ENCODE measurements at places on chromosomes 7 and 10.

DNA sequence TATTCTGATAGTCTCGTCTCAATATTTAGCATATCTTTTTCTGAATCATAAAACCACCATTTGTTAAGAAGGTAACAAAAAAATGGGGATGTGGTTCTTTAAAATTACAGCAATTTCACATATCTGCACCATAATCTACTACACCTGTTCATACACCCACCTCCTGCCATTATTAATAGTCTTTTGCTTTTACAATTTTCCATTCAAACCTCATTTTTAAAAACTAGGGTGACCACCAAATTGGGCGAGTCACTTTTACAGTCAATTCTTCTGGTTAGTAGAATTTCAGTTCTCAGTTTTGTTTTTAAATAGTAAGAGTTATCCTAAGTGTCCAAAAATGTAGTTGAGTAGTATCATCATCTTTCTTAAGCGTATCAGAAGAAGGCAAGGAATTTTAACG lies 48.4 kb upstream of the GSAP start:
- DNase-seq, result no peak
- no peaks in the 10 kb centered on the region for H3K27me3 ChIP-seq
- H3K4me1 ChIP-seq, result peaks cover 5% of the 10 kb centered on the region
- H3K36me3 ChIP-seq, result no peaks in the 10 kb centered on the region

GRCh38 chr10:3783316-3783681 lies 1.7 kb downstream of the KLF6 start:
- H3K4me3 ChIP-seq, result peak overlapping the region; percentile 97
- peaks cover 31% of the 10 kb centered on the region for H3K36me3 ChIP-seq
- DNase-seq, result peak; percentile 89
- H3K27me3 ChIP-seq, result no peaks in the 10 kb centered on the region
- H3K27ac ChIP-seq, result peak overlapping the region; percentile 99

DNA sequence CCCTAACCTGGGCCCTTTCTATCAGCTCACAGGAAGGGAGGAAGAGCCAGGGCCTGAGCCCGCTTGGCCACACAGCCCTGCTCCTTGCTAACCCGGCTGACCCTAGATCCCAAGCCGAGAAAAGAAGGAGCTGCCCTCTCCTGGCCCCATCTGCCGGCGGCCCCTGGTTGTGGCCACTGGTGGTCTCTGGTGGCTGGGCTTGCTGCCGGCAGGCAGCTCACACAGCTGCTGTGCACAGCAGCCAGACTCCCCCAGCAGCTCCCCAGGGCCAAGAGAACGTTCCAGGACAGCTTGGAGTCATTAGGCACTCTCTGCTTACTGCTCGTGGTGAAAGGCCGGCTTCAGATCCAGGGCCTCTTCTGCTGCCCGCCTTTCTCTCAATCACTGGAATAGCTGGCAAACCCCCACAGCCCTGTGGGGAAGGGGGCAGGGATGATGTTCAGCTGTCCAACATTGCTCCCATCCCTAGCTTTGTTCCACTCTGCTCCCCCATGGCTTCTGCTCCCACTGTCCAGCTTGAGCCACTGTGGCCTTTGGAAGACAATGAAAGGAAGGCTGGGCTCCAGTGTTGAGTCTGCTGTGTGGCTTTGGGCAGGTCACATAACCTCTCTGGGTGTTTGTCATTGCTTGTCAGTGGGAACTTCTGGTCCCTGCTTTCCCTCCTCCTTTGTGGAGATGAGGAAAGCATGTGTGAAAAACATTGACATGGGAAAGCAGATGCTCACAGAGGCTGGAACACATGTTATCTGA lies 35.4 kb upstream of the COL13A1 start:
- peaks cover 16% of the 10 kb centered on the region for H3K4me1 ChIP-seq
- H3K27me3 ChIP-seq, result peaks cover 5% of the 10 kb centered on the region
- H3K36me3 ChIP-seq, result no peaks in the 10 kb centered on the region
- no peak overlapping the region for H3K27ac ChIP-seq
- no peak for DNase-seq

DNA sequence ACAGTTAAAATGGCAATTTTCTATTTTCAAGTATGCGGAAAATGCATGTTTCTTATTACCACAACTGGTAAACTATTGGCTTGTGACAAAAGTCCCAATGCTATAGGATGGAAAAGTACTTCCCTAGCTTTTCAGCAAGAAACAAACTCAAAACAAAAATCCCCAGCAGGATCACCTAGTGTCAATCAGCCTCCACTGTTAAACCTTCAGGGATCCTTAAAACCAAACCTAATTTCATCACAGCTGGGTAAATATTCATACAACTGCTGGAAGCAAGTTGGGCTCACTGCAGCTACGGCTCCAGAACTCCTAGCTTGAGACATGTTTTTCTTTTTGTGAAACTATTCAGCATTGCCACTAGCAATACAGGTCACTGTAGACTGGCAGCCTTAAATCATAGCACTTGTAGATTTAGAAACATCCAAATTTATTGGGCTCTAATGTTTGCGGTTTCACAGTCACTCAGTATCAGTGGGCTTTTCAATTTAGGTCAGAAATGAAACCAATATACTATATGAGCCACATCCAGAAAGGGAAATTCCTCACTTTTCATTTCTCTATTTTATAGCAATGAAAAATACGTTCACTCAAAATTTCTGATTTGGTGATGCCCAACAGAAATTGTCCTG lies 145.2 kb upstream of the ANK3 start:
- no peaks in the 10 kb centered on the region for H3K4me1 ChIP-seq
- H3K4me3 ChIP-seq, result no peak overlapping the region
- no peak for DNase-seq
- H3K36me3 ChIP-seq, result no peaks in the 10 kb centered on the region
- no peak overlapping the region for H3K27ac ChIP-seq
- H3K27me3 ChIP-seq, result no peaks in the 10 kb centered on the region

DNA sequence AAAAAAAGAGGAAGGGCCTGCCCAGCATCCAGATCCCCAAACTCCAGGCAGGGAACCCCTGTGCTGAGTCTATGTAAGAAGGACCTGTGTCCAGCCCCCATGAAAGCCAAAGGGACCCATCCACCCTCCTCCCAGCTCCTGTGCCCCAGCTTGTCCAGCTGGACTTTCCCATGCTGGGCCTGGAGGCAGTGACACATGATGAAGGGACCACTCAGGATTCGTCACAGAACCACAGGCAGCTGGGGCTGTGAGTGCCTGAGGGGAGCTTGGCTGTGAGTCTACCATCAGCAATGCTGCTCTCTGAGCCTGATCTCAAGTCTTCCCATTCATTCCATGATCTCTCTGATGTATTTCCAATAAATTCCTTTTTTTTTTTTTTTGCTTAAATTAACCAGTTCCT lies 36.2 kb upstream of the MNX1 start:
- no peaks in the 10 kb centered on the region for H3K4me1 ChIP-seq
- no peak for DNase-seq
